ENCODE measurements at places on chromosomes 16 and 17.

DNA sequence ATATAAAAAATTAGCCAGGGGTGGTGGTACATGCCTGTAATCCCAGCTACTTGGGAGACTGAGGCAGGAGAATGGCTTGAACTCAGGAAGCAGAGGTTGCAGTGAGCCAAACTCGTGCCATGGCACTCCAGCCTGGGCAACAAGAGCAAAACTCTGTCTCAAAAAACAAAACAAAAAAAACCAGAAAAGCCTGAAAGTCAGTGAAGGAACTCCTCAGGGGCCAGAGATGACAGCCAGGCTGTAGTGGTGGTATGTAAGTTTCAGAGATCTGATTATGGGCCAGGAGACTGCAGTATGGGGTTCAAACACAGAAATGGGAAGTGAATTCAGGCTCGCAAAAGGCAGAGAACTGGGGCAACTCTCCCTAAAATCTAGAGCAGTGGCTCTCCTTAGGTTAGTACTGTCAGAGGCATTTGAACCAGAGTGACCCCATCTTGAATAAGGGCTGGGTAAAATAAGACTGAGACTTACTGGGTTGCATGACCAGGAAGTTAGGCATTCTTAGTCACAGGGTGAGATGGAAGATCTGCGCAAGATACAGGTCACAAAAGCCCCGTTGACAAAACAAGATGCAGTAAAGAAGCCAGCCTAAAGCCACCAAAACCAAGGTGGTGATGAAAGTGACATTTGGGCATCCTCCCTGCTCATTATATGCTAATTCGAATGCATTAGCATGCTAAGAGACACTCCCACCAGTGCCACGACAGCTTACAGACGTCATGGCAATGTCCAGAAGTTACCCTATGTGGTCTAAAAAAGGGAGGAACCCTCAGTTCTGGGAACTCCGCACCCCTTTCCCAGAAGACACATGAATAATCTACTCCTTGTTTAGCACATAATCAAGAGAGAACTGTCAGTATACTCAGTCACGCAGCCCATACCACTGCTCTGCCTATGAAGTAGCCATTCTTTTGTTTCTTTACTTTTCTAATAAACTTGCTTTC is 120.2 kb upstream of the XYLT1 start:
- DNase-seq: peak; percentile 27

DNA sequence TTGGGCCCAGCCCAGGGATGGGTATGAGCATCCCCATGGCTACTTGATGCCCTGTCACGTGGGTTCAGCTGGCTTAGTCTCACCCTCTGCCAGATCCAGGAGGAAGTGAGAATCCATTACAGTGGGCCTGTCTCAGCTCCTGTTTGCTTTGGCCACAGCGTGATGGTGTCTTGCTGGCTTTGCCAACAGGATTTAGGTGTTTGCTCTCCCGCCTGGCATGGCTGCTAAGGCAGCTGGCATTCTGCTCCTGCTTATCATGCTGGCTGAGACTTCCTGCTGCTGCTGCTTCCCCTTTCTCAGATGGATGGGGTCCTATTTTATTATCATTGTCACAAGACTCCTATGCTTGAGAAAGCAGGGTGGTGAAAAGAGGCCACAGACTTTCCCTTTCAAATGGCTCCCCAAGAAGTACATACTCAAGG is 28.3 kb upstream of the HOXB13 start:
- DNase-seq: no peak

GRCh38 chr16:69274699-69275235 is 36.4 kb upstream of the VPS4A start:
- DNase-seq: no peak

DNA sequence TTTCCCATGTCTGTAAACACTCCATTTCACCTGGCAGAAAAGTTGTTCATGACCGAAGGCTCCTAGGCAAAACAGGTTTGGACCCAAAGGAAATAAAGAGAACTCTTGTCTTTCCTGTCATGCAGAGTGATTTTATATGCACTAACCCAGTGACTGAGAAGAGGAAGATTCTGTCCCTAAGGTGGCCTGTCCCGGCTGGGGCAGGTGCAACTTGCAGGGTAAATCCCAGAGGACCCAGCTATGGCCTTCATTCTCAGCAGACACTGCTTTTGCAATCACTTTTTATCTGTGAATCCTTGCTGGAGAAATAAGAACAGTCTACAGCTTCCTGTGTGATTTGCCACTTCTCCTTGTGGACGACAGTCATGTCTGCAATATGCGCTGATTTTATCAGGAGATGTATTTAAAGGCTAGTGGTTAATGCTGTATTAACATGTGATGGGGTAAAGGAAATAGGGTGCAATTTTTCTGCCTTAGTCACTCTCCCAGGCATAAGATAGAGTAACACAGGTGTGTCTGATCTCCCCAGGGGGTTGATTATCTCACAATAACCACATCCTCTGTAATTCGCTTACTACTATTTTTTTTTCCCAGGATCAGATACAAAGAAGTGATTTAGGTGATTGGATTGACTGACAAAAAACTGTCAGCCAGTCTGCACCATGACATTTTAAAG is 696.8 kb upstream of the SOX9 start:
- DNase-seq: no peak

GRCh38 chr17:49566668-49567071 is 9.0 kb upstream of the NXPH3 start:
- DNase-seq: no peak

DNA sequence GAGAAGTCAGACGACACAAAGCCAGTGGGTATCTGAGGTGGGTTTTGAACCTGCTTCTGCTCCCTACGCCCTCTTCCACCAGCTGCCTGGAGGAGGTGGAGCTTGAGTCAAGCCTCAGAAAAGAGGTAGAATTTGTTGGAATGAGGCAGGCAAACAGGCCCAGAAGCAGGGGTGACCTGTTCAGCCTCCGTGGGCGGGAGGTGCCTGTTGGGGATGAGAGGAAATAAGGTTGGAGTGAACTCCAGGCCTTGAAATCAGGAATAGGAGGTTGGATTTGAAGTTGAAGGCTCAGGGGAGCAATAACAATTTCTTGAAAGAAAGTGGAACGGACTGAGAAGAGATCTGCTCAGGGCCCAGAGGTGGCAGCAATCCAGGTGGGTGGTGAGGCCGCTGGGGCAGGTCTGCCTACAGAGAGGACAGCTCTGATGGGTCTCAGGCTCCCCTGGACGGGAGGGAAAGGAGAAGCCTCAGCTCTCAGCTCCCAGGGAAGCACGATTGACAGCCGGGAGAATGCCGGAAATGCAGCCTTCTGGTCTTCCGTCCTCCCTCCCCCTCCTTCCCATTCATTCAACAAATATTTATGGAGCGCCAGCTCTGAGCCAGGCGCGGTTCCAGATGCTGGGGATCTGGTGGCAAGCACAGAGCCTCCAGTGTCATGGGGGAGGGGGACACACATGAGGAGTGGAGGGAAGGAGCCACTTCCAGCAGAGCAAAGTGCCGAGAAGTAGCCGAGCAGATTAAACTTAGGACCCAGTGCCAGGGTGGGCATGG is 61.9 kb upstream of the CIBAR2 start:
- DNase-seq: no peak

DNA sequence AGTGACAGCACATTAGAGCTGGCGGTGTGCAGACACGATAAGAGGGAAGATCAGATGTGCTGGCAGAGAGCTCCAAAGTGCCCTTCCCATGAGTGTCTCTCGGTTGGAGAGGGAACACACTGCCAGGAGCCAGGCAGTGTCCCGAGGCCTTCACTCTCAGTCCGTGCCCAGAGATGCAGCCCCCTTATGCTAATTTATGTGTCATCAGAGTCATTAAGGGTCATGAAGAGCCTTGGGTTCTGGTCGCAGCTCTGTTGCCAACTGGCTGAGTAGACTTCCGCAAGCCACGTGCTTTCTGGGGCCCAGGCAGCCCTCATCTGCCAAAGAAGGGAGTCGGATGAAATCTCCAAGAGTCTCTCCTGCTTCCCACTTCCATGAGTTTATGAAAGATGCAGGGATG is 232.5 kb downstream of the MSI2 start:
- DNase-seq: no peak

- DNase-seq: no peak
Measured at GRCh38 chr16:66091471-66091891, 275.0 kb upstream of the CDH5 start.

GRCh38 chr16:8796469-8797363 is 723 bp downstream of the TMEM186 start:
- DNase-seq: no peak

DNA sequence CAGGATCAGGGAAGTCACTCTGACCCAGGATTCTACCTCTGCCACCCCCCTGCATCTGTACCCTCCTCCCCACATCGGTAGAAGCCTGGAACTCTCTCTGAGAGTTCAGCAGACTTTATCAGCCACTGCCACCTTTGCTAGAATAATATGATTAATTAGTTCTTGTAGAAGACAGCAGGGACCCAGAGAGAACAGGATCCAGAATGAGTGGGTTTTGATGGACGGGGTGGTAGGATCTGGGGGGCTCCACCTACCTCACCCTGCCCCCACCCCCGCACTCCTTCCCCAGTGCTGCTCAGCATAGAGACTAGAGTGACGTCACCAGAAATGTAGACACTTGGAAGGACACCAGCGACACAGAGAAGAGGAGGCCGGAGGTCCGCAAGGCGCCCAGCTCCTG is 33.5 kb downstream of the ABCC6 start:
- DNase-seq: no peak

DNA sequence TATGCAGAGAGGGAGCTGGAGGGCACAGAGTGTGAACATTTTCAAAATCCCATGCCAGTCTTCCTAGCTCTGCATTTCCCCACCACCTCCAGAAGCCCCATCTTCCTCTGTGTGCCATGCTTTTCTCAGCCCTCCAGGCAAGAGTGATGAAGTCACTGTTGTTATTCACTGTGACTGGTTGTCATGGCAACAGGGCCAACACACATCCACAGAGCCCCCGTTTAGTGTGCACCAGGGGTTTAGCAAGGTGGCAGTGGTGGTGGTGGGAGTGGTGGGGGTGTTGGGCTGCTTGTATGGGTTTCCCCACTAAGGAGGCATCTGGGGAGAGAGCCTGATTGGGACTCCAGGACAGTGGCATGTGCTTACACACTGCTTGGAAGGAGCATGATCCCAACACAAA is 309.9 kb upstream of the ASIC2 start:
- no peak for DNase-seq

DNA sequence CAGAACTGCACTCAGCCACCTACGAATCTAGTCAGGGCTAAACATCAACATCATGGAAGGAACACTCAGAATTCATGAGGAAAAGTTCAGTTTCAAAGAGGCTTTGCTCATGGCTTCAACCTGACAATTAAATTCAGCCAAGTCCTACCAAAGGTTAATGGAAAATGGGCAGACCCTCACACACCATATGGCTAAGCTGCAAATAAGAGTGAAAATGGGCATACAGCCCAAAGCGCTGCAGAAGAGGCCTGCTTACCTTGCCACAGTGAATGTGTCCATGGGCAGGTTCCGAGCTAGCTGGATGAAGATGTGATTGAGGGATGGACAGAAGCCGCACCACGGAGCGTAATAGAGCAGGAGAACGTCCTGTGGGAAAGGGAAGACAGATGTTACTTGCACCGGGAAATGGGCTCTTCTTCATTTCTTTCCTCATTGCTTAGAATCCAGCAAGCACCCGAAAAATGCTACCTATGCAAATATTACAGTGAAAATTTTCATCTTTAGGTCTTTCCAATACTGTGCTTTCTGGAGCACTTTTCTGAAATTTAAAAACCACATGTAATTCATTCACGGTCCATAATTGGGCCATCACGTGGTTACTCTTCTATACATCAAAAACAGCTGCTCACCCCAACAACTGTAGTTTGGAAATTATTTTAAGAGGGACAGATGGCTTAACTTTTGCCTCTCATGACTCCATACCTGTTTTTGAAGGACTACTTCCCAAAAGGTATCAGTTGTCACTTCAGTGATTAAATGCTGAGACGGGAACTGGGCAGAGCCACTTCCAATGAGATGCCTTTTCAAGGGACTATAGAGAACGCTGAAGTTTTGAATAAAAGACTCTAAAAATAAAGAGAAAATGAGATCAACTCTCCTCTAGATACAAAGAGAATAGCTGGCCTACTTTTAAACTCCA is 19.6 kb downstream of the SNN start:
- no peak for DNase-seq

GRCh38 chr17:1541367-1541904 is 21.2 kb downstream of the PITPNA start:
- DNase-seq: no peak

GRCh38 chr16:361872-362701 is 8.3 kb downstream of the MRPL28 start:
- DNase-seq: peak; percentile 73

DNA sequence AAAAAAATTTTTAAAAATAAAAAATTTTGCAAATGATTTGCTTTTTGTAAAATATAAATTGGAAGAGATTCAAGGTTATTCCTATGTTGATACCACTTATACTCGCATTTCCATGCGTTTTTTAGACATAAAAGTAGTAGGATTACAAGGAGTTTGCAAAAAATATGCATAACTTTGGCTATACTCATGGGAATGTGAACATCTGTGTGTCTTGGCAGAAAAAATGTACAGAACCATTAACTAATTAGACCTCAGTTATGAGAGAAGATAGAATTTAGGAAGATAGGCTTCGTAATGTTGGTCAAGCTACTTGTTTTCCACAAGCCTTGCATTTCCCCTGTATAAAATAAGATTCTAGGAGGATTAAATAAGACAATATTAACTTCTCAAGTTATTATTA is 61.1 kb upstream of the VPS4A start:
- DNase-seq: no peak

GRCh38 chr16:31529108-31529936 is 1.6 kb downstream of the AHSP start:
- DNase-seq: peak; percentile 28

DNA sequence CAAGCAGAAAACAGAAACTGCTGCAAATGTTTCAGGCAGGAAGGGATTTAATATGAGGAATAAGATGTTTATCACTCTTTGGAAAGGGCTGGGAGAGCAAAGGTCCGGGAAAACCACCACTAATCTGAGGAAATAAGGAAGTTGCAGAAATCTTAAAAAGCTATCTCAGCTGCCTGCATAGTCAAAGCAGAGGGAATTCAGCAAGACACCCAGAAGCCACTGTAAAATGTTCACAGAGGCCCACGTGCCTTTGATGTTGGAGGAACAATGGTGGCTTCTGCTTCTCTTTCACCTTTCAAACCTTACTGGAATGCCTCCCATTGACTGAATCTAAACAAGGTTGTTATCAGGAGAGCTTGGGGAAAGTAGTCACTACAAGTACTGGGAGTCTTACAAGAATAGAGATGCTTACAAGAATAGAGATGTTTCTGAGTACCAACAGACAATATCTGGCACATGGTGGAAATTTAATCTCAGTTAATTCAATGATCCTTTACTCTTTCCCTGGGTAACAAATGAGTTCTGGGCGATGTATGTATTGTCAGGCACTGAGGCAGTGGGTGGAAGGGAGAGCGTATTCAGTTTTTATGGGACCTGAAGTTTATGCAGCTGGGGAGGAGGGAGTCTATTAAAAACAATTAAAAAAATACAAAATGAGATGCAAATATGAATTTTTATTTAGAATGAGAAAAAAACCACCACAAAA is 56.1 kb upstream of the MED13 start:
- DNase-seq: no peak

GRCh38 chr17:17075125-17075781 is 33.0 kb downstream of the MPRIP start:
- DNase-seq: no peak

DNA sequence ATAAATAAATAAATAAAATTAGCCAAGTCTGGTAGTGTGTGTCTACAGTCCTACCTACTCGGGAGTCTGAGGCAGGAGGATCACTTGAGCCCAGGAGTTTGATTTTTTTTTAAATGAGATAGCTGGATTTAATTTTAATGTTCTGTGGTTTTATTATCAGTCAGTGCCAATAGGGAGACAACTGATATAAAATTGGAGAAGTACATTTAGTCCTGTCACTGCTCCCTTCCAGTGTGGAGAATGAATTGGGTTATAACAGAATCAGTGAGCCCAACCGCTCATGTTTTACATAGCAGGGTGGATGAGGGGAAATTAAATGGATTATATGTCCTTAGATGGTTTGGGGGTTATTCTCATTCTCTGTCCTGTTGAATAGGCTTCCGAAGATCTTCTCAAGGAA is 6.2 kb downstream of the NME1 start:
- no peak for DNase-seq

Measured in activated CD4-positive, alpha-beta T cell treated with anti-CD3 and anti-CD28 coated beads for 4 hours (primary cell).